RCC 7860 (cell line): ENCODE measurements at places on chromosomes 2 and 18.

DNA sequence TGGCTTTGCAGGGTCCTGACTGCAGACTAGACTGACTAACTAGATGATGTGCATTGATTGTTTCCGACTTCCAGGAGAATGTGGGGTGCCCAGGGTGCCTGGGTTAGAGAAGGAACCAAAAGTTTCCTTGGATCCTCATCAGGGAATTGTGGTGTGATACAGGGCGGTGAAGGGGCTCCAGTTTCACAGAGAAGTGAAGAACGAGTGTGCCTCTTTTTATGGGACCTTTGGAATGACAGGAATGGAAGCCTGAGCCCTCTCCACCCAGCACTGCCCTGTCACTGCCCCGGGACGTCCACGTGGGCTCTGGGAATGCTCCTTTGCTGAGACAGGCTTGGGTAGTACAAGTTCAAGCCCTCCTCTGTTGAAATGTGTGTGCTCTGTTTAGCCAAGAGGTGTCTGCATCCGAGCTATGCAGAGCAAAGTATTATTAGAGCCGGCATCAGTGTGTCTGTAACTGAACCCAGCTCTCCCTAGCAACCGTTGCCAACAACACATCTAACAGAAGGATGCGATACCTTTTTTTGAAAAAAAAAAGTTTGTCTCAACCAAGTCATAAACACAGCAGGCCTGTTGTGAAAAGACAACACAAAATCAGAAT lies 183.6 kb downstream of the SMAD7 start:
- no peak for DNase-seq

GRCh38 chr2:214019229-214019972 lies 391.5 kb upstream of the VWC2L start:
- peak; percentile 96 for DNase-seq

- DNase-seq, result no peak
Observed at GRCh38 chr18:43278355-43278754, 1.1 kb upstream of the SYT4 start.

GRCh38 chr2:20175267-20175666 lies 49.7 kb downstream of the SDC1 start:
- no peak for DNase-seq

- no peak for DNase-seq
Observed at GRCh38 chr2:240730501-240731177, 39.0 kb downstream of the AQP12A start.

DNA sequence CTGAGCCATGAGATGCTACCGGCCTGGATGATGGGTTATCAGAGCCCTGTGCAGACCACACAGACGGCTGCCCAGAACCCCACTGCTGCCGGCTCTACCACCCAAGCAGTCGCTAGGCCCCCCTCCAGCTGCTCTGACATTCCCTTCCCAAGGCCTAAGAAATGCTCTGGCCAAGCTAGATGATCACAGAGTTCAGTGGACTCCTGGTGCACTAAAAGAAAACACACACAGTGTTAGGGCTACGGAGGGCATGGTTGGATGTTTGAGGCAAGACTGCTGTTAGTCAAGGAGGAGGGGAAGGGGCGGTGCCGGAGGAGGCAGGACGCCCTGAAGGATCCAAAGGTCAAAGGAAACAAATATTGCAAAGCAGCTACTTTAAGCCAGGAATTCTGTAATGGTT lies 174.5 kb downstream of the MYCN start:
- DNase-seq, result no peak

GRCh38 chr2:47658646-47659320 lies 124.2 kb upstream of the MSH6 start:
- DNase-seq, result no peak

DNA sequence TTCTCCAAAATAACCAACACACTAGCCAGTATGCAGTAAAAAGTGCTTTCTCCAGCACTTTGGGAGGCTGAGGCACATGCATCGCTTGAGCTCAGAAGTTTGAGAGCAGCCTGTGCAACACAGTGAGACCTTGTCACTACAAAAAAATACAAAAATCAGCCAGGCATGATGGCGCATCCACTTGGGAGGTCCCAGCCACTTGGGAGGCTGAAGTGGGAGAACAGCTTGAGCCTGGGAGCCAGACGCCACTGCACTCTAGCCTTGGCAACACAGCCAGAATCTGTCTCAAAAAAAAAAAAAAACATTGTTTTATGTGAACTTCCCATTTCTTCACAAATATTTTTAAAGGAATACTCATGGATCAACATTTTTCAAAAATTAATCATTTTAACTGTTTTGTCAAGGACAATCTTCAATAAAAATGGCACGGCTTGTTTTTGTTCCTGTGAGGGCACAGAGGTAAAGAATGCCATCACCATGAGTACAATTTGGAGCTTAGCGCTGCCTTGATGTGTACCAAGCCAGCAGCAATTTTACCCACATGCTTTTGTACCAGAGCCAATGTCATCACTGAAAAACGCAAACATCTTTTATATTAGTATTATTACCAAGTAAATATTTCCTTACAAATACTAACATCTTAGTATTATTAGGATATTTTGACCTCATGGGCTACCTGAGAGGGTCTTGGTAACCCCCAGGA lies 26.7 kb downstream of the RAB1A start:
- DNase-seq, result no peak

- no peak for DNase-seq
Observed at GRCh38 chr2:36002941-36003340, 352.6 kb upstream of the CRIM1 start.

DNA sequence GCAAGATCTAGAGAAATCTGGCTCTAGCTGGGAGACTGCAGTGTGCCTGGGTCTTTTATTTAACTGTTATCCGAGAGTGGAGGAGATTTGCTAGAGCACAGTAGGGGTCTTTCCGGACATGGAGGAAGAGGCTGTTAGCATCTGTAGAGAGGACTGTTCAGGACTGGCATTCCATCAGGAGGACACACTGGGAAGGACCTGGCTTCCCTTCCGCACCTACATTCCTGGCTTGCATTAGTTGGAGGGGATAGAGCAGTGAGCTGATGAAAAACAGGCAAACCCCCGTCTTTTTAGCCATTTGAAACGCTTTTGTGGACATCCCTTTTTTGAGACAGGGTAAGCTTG lies 874 bp upstream of the PIEZO2 start:
- DNase-seq, result no peak

- DNase-seq, result no peak
Observed at GRCh38 chr2:240737512-240737911, 45.8 kb downstream of the AQP12A start.

- no peak for DNase-seq
Observed at GRCh38 chr2:172228177-172228808, 125.6 kb upstream of the DLX2 start.

DNA sequence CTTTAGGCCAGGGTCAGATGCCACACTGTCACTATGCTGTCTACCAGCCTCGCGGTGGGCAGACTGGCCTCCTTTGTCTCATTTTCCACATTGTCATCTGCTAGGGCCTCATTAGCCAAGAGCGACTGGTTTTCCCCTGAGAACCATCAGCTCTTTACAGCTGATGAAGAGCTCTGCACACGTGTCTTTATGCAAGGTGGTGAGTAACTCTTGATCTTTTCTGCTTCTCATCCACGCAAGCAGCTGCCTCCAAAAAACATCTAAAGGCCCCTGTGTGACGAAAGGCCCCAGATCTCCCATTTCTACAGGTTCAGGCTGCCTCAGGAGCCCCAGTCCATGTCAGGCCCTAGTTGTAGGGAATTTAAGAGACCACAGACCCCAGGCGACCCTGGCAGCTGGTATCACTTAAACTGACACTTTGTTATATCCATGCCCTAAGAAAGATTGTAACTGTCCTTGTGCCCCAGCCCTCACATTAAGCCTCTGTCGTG lies 52.9 kb downstream of the DPYSL5 start:
- no peak for DNase-seq

GRCh38 chr2:132760405-132760804 lies 90.4 kb upstream of the LYPD1 start:
- no peak for DNase-seq

- no peak for DNase-seq
Observed at GRCh38 chr2:128876986-128877983, 558.6 kb upstream of the HS6ST1 start.

GRCh38 chr2:23988371-23988770 lies 21.5 kb upstream of the MFSD2B start:
- DNase-seq, result no peak

DNA sequence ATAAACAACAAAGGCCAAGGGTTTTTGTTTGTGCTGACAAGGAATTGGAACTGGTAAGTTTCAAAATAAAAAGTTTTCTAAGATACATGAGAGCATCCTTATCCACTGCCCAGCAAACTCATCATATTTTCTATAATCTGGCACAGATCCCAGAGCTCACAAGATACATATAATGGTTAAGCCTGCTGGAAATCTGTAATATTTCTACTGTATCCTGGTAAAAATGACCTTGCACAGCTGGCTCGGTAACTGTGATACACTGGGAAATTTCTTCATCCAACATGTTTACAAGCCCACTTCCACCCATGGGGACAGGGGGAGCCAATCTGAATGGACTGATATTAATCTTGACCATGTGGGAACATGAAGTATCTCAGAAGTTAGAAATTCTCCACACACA lies 425.4 kb upstream of the MMADHC start:
- no peak for DNase-seq

GRCh38 chr2:7573166-7573825 lies 656.1 kb downstream of the RNF144A start:
- DNase-seq, result no peak

DNA sequence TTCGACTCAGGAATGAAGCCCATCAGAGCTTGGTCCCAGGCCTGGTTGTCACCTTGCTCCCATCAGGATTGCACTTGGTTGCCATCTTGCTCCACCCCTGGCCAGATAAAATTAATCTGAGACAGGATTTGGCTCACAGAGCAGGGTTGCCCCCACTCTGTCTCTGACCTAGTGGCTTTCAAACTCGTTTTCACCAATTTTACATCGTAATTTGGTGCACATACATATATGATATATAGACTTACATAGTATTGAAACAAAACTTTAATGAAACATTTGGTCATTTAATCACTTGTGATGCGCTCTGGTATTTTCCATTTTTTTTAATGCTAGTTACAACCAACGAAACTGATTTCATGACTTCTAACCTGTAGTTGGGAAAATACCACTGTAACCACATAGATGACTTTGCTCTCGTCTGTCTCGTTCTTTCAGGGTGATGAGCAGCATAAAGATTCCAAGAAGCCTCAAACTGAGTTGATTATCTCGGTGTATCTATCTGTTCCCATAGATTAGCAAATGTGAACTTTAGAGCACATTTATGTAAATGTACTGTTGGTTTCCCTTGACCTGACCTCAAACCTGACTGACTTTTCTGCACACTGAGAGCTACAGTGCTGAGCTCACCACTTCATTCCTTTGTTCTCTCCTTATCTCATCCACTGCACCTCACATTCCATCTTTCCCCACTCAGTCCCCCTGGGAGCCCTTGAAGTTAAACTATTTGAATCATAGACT lies 30.5 kb upstream of the PLB1 start:
- DNase-seq, result no peak

DNA sequence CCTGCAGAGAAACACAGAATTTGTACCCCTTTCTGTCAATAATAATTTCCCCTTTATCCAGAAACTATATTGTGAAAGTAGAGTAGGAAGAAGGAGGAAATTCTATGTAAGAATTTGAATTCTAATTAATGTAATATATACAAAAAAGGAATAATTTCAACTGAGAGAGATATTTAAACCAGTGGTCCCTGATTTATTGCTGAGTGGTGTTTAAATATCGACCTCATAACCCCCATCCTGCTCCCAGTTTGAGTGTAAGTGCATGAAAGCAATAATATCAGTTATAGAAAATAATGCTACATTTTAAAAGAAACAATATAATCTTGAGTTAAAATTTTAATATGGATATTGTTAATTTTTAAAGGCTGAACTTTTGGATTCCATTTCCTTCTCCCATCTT lies 286.2 kb upstream of the REG3G start:
- no peak for DNase-seq

- DNase-seq, result no peak
Observed at GRCh38 chr18:13376841-13377351, 158.3 kb downstream of the LDLRAD4 start.

- DNase-seq, result no peak
Observed at GRCh38 chr2:15911686-15912085, 28.7 kb upstream of the MYCN start.

DNA sequence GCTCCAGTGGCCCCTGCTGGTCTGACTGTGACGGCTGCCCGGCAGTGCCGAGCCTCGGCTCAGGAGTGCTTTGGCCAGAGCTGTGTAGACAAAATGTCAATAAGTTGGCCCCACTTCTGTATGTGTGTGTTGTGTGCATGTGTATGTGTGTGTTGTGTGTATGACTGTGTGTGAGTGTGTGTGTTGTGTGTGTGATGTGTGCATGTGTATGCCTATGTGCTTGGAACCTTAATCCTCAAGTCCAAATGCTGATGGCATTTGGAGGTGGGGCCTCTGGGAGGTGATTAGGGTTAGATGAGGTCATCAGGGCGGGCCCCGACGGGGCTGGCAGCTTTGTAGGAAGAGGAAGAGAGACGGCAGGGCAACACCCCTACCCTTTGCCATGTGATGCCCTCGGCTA lies 269.0 kb downstream of the DCDC2C start:
- no peak for DNase-seq

DNA sequence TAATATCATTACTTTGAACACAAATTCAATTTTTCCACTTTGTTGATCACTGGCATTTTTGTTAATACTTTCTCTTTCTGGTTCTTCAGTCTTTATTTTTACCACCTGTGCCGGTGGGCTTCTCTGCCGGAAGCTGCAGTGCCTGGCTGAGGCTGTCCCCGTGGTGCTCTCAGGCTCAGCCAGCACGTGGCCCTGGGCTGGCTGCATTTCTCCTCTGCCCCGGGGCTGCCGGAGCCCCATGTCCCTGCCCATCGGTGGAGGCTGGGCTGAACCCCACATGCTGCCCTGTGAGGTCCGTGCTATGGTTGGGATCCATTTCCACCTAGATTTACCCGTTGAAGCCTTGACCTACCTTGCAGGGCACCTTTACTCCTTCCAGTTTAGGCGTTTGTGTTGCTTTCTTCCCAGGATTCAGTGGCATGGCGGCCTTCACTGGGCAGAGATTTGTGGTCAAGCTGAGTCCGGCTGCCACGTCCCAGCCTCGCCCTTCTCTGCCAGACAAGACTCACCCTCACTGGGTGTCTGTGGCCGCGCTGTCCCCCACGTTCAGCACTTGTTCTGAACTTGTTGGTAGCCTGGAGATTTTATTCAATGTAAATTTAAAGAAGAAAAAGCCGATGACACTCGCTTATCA lies 12.8 kb upstream of the TMEM18 start:
- DNase-seq, result no peak

- DNase-seq, result peak; percentile 19
Observed at GRCh38 chr2:72361521-72361920, 213.9 kb upstream of the CYP26B1 start.

- no peak for DNase-seq
Observed at GRCh38 chr2:224366267-224366844, 35.6 kb downstream of the FAM124B start.

- no peak for DNase-seq
Observed at GRCh38 chr2:48383036-48383435, 146.9 kb upstream of the STON1 start.

DNA sequence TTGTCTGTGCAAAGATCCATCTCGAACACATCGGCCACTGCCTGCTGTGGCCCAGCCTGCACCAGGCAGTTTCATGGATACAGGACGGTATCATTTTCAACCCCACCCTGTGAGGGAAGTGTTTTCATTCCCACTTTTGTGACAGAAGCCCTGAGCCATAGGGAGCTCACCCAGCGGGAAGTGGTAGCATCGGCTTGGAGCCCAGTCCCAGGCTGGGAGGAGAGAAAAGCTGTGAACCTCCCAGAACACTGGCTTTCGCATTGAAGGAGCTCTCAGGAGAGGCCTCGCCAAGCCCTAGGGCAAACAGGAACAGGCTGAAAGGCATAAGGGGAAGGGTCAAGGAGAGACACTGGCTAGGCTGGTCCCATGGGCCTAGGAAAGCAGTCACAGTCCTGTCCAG lies 166.1 kb downstream of the TFCP2L1 start:
- no peak for DNase-seq

GRCh38 chr2:74741629-74742028 lies 87.6 kb downstream of the SEMA4F start:
- no peak for DNase-seq
